ENCODE measurements at places on chromosomes 1 and 21.

DNA sequence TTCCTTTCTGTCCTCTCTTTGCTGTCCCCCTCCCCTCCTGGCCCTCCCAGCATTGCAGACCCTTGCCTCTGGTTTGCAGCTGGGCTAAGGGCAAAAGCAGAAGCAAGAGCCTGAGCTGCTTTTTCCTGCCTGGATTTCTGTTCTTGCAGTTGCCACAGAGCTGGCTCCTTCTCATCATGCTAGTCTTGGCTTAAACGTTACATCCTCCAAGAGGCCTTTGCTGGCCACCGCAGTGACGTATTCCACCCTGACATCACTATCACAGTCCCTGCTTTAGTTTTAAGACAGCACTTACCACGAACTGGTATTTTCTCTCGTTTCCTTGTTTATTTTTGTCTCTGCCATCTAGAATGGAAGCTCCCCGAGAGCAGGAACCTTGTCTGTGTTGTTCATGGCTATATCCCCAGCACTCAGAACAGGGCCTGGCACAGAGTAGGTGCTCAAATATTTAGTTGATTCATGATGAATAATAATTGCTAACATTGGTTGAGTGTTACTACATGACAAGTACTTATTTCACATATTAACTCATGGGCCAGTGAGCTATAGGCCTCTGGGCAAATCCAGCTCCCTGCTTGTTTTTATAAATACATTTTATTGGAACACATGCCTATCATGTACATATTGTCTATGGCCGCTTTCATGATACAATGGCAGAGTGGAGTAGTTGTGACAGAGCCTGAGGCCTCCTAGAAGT, 13.2 kb upstream of the CSF1 start:
- no peak for DNase-seq

DNA sequence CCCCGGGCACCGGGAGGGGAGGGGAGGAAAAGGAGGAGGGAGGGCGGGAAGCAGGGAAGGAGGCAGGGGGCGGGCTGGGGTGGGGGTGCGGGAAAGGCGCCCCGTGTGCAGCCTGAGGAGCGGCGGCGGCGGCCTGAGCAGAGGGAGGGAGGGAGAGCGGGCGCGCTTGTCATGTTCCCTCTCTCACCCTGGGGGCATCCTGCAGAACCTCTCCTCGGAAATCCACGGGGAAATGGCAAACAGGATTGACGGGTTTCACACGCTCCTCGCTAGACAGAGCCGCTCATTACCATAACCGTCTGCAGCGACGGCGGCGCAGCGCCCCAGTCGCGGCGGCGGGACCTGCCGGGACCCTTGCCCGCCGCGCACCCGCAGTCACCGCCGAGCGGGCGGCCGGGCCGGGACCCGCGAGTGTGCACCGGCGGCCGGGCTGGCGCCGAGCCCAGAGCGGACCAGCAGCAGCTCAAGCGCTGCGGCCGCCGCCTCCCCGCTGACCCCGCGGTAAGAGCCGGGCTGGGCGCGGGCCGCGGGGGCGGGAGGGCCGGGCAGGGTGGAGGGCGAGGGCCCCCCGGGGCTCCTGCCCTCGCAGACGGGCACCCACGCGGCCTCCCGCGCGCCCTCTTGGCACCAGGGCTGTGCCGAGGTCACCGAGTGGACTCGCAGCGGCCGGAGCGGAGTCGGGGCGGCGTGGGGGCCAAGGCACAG, at the start of gene SERTAD4:
Gene SERTAD4, plus strand, starts transcription at position 286 of the 705 bp plus-strand sequence. CDS start 5,165 bp downstream, outside the sequence.
- DNase-seq: no peak

DNA sequence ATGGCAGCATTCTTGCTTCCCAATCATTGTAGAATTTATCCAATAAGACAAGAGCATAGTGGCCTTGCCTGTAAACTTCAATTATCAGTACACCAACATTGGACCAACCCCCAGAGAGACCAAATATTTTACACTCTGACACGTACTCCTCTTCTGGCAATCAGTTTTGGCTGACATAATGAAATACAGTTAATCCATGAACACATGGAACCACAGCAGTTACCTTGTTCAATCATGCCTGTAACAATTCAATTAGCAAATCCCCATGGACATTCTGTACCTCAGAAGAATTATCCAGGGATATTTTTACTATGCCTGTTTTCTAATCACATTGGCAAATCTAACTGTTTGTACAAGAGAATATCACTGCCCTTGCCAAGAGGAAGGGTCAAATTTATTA, 2162.0 kb downstream of the MRPL39 start:
- no peak for DNase-seq

GRCh38 chr1:208007938-208008342, 97.0 kb upstream of the CD34 start:
- peak; percentile 3 for DNase-seq

DNA sequence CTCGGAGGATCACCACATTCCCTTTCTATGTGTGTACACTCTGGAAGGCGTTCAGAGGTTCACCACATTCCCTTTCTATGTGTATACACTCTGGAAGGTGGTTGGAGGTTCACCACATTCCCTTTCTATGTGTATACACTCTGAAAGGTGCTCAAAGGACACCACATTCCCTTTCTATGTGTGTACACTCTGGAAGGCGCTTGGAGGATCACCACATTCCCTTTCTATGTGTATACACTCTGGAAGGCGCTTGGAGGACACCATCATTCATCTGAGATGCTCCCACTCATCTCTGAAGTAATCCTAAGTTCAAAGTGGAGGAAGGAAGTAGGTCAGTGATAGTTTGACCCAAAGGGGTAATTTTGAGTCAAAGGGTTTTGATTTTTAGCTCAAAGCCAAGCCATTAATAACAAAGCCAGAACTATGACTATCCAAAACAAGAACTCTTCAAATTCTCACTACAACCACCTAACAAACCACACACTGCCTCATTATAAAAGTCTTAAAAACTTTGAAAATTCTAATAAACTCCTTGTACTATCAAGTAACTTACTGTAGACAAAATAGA, 32.9 kb downstream of the NRIP1 start:
- DNase-seq: no peak

DNA sequence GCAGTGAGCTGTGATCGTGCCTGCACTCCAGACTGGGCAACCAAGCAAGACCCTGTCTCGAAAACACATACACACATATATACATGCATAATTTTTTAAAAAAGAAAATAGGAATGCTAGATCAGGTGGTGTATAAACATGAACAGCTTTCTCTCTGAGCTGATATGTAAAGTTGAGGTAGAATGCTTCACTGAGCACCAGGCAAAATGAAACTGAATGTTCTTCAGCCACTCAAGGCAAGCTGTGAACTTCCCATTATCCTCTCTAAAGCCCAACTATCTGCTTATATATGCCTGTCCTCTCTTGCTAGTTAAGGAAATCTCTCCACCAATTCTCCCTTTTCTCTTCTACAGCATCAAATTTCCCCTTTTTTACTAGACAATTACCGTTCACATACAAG, 93.0 kb downstream of the NUF2 start:
- no peak for DNase-seq

- DNase-seq: no peak
Measured at GRCh38 chr1:47403321-47403910, 12.7 kb upstream of the FOXE3 start.

DNA sequence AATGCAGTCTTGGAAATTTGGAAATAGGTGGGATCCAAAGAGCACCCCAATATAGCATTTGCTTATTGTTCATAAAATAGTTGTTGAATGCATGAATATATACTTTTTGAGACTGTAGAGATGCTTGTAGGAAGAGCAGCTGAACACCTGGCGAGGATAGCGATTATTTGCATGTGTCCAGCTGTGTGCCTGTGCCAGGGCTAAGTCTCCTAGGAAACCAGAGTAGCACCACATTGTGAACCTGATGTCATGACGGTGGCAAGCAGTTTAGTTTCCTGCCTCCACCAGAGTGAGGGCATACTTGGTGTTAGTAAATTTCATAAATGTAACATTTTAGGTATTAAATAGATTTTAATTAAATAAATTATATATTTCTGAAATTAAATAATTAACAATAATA, 37.3 kb upstream of the IRF2BP2 start:
- no peak for DNase-seq

DNA sequence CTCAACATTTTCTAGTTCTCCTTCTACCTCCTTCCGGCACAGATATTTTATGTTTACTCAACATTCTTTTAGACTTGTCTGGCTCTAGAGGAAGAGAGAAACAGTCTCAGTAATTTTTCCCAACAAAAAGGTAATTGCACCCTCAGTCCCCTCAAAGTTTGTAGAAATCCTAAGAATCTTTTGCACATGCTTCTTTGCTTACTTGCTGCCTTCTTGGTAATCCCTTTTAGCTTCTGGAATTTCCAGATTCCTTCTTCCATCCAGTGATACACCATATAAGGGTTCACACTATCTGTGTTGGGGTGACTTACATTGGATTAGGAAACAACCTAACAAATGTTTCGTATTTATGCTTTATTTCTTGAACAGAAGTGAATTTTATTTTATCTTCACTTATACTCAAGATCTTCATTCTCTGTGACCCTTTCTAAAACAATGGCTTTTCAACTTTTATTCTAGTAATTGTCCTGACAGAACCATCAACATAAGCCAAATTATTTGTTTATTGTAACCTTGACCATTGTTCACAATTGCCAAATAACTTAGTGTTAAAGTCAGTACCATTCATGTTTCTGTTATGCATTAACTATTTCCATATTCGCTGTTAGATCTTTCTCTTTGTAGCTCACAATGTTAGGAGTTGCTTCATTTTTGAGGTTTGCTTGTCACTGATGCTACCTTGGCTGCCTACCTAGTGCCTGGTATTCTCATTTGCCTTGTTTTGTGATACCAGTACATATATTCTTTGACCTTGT, 238.1 kb downstream of the HMCN1 start:
- no peak for DNase-seq

- DNase-seq: no peak
Measured at GRCh38 chr1:166272155-166272554, 105.4 kb upstream of the FAM78B start.

- no peak for DNase-seq
Measured at GRCh38 chr1:174060090-174060489, 37.9 kb upstream of the RC3H1 start.

GRCh38 chr1:147600119-147601111, 59.1 kb downstream of the BCL9 start:
- DNase-seq: no peak

GRCh38 chr1:9850442-9851162, 26.8 kb upstream of the CLSTN1 start:
- DNase-seq: no peak

GRCh38 chr1:175803413-175803812, 60.0 kb upstream of the TNR start:
- DNase-seq: no peak

DNA sequence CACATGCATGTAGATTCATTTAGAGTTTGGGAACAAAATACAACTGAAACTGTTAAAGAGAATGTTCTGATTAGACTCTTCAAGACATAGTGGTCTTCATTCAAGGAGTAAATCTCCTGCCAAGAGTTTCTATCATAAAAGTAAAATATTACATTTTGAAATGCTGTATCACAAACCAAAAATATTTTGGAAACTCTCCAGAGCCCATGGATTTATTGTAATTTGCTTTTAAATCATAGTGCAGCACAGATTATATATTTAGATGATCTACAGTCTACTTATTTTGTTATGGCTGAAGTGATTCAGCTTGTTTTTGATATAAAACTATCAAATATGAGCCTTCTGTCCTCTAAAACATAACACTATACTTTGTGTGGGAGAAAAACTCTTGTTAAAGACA, 105.3 kb downstream of the DISP1 start:
- no peak for DNase-seq

GRCh38 chr1:186326009-186326408, 49.0 kb downstream of the TPR start:
- DNase-seq: no peak

DNA sequence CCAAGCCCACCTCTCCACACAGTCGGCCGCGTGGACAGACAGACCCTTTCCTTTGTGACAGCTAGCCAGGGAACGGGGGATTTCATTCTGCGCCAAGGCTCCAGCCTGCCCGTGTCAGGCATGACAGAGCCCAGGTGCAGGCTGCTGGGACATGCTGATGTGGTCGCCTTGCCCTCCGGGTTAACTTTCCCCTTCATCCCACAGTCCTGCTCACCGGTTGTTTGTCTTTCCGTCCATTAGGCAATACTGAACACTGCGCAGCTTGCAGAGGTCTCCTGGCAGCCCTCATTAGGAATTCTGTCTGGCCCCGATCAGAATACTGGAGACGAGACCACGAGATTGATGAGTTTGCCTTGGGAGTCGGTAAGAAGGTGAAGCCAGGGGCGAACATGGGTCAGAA, 62.8 kb downstream of the SPSB1 start:
- no peak for DNase-seq

- DNase-seq: no peak
Measured at GRCh38 chr21:14480411-14481031, 65.6 kb downstream of the SAMSN1 start.

- DNase-seq: no peak
Measured at GRCh38 chr1:80293818-80294217, 1287.3 kb upstream of the ADGRL4 start.

DNA sequence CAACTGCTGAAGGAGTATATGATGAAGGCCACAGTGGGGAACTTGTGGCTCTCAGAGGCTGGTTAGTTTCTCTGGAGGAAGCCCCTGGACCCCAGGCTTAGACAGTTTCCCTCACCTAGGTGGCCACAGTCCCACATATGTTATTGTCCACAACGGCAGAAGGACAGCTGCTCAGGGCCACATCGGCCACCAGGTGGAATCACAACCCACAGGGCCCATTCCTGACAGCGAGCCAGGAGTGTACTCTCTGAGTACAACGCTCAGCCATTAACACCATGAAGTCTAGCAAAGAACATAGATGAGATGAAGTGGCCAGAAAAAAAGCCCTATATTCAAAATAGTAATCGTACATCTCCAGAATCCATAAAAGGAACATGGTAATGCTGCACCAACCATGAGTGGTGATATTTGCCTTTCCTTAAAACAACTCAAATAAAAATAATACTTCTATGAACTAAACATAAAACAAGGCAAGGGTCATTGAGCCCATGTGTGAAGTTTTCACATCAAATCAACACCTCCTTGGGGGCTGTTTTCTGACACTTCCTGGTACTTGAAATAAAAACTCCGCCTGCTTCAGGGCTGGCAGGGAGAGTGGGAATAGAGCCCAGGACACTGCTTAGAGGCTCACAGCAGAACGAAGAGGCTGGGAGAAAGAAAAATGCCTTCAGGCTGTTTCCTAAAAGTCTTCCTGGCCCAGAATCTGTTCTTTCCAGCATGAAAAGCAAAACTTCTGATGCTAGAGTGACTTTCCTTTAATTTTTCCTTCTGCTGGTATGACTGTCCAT, 383.3 kb downstream of the HHAT start:
- no peak for DNase-seq

DNA sequence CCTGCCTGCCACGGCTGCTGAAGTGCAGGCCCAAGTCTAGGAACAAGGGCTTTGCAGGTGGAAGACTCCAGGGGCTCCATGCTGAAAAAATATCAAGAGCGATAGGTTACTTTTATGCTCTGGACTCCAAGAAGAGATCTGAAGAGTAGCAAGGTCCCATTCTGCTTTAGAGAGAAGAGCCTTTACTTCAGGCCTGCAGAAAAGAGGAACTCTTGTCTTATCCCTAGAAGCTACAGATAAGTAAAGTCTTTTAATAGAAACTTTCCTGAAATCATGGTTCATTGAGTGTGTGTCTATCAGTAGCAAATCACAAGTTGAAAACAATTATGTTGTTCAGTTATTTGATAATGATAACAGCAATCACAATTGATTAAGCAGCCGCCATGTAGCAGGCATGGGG, 113.3 kb downstream of the TNR start:
- no peak for DNase-seq

- no peak for DNase-seq
Measured at GRCh38 chr1:216457356-216457755, 34.1 kb upstream of the USH2A start.

- DNase-seq: no peak
Measured at GRCh38 chr1:156660752-156661112, 16.5 kb downstream of the NES start.
